NCI-H2081 (cell line): ENCODE measurements at places on chromosomes 2 and 18.

- no peak for DNase-seq
These were observed 1511.2 kb upstream of the ZEB2 start for GRCh38 chr2:146031158-146031557.

- DNase-seq = no peak
These were observed 16.4 kb downstream of the VIL1 start for GRCh38 chr2:218435003-218435982.

DNA sequence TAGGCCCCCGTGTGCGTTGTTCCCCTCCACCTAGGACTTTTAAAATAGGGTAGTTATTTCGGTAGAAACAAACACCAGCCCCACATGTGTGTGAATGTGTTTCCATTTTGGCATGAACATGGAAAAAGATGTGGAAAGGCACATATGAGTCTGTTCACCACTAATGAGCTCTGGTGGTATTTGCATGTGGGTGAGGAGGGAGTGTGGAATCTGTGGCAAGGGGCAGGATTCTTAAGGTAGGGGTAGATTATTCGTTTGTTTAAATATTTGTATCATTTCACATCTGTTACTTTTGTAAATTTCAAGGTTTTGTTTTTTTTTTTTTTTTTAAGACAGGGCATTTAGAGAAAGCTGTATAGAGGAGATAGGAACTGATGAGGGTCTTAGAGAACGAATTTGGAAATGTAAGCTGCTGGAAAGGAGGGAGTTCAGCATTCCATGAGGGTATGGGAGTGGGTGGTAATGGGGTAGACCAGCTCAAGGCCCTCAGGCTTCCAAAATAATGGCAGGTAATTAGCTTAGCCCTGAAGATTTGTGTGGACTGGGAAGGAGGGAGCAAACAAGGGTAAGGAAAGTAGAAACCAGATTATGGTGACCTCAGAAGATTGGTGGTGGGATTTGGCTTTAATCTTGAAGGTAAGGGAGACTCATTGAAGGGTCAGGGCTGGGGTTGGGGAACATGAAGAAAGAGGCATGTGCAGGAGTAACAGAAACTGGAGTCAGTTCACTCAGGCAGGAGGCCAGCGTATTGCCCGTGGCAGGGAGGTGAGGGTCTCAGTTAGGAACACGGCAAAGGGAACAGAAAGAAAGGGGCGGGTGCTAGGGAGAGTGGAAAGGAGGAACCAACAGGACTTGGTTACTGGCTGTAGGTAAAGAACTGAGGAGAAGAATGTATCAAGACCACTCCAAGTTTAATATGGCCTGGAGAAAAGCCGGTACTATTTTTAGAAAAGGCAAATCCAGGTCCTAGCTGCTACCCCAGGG, 123.6 kb downstream of the PLB1 start:
- no peak for DNase-seq

- DNase-seq = no peak
These were observed 698 bp upstream of the TMEM237 start for GRCh38 chr2:201644001-201644400.

- DNase-seq = no peak
These were observed 2.8 kb downstream of the SNORC start for GRCh38 chr2:232872826-232873225.

DNA sequence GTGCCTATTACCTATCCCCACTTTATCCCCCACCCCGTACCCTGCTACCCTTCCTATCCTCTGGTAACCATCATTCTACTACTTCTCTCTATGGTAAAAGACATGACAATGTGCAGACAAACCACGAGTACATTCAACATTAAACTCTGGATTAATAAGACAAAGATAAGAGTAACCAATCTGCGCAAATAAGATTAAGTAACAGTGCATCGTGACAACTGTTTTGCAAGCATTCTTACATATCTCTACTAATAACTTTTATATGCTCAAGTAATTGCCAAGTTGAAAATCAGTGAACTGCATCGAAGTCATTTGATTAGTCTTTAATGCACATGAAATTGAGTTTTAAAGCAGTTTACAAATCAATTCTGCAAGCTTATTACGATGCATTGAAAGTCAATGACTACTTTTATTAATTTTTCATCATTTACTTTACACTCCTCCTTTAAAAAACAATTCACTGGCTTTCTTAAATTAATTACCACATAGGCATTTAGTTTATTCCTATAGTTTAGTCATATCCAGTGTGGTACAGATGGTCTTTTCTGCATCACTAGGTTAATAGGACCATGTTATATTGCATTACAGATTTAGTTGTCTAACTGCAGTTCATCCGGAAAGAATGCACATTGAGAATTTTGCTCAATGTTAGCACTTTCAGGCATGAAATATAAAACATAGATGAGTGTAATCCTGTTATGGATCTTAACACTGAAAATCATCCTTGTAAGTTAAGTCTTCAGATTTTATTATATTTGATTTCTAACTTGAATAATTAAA, 178.1 kb downstream of the GCA start:
- DNase-seq = no peak

GRCh38 chr2:221958224-221958623, 340.6 kb downstream of the PAX3 start:
- DNase-seq = no peak

DNA sequence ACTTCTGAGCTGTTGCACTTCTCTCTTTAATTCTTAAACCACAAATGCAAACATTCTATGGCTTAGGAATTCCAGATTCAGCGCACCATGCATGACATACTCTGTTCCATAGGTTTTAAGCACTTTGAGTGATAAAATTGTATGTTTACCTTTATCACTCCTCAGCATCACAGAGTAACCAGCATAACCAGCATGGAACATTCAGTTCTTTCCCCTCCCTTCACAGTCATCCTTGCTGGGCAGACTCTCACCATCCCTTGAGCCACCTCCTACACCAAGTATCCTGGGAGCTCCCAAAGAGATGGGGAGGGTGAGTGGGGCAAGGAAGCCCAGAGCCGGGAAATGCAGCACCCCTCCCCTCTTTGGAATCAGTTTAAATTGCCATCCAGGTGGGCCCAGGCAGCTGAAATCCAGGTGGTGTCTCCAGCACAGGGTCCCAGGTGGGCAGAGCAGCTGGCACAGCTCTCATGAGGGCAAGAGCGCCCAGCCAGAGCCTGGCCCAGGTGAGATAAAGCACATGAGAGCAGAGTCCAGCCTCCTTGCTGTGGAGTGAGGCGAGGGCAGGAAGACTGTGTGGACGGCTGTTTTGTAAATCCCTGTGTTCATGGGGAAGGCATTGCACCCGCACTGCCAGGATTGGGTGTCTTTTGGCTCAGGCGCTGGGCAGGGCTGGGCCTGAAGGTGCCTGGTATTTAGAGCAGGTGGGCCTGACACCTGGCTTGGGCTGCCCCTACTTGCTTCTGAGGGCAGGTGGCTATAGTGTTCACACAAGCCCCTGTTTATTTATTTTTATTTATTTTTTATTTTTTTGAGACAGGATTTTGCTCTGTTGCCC, 36.8 kb downstream of the LAMA3 start:
- no peak for DNase-seq

GRCh38 chr2:109408043-109408335, 205.8 kb downstream of the SEPTIN10 start:
- no peak for DNase-seq
